ENCODE measurements at places on chromosomes 1 and 21.

DNA sequence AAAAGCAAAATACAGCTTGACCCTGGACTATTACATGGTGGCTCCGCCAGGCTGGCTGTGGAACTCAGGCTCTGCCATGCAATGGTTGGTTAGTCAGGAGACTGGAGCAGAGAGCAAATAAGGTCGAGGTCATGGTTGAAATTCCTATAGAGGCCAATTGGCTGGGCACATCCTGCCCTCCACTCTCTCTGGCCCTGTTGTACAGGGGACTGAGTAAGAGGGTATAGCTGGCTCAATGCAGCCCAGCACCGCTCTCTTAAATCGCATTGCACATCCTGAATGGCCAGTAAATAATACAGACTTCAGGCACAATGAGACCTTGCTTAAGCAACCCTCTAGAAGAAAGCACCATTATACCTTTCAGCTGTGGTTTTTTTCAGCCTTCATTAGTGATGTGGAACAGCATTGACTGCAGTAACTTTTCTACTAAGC, 59.3 kb upstream of the PPP2R5A start:
- DNase-seq = peak; percentile 23

GRCh38 chr21:40433538-40433937, 413.4 kb downstream of the DSCAM start:
- DNase-seq = no peak

GRCh38 chr1:42035205-42035829, 116.6 kb upstream of the HIVEP3 start:
- DNase-seq = no peak

- peak; percentile 72 for DNase-seq
Observed at GRCh38 chr1:22176258-22176657, 33.4 kb upstream of the WNT4 start.

- no peak for DNase-seq
Observed at GRCh38 chr1:30895382-30895943, 13.1 kb downstream of the SDC3 start.

- DNase-seq = no peak
Observed at GRCh38 chr1:202871367-202871766, 17.6 kb downstream of the RABIF start.

DNA sequence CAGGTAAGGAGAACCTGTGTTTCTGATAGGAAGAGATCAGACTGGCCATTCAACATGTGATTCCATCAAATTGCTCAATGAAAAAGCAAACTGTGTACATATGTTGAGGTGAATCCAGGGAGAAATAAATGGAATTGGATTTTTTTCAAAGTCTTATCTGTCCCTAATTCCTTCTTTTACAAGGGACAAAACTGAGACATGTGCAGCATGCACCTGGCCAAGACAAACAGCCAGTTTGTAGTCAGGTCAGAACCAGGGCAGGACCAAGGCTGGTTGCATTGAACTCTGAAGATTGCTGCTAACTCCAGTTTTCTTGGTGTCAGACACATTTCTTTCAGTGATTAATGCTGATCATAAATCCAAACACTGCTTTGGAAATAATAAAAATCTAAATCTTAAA, 69.6 kb upstream of the CCDC190 start:
- no peak for DNase-seq

DNA sequence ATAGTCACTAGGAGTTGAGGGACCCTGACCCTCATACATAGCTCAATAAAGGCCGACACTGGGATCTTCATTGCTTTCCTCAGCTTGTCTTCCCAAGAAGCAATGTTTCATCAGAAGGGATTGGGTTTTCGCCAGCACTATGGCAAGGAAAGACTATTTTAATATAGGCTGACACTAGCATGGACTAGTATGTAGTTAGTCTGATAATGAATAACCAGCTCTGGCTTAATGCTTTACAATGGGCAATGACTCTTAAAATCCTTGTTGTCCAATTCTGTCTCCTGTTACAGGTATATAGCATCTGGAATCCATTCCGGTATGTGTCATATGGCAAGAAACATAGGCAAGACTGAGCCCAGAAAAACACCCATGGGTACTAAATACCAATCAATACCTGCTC, 15.3 kb upstream of the SYT2 start:
- no peak for DNase-seq

DNA sequence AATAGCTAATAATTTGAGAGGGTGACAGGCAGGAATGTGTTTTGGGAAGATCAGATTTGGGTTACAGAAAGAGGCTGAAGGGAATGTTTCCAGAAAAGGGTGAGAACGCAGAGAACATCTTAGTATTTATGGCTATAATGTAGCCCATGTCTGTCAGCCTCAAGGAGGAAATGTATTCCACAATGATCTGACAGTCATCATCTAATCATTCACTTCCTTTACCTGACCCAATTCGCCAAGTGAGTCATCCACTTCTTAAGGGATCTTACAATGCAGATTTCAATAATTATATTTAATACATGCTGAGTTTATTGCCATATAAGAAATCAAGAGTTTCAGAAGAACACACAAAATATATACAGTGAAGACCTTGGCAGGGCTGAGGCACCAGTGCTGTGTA, 10.8 kb downstream of the TRIM45 start:
- no peak for DNase-seq

GRCh38 chr21:41636636-41637630, 129.0 kb upstream of the TMPRSS2 start:
- DNase-seq = no peak

GRCh38 chr1:20733360-20733975, 965 bp upstream of the SH2D5 start:
- DNase-seq = no peak

GRCh38 chr1:154837034-154837671, 32.9 kb downstream of the KCNN3 start:
- DNase-seq = no peak

GRCh38 chr1:234168061-234168724, 205.1 kb upstream of the COA6 start:
- DNase-seq = no peak

- DNase-seq = no peak
Observed at GRCh38 chr1:89114662-89115061, 11.3 kb downstream of the GBP2 start.

DNA sequence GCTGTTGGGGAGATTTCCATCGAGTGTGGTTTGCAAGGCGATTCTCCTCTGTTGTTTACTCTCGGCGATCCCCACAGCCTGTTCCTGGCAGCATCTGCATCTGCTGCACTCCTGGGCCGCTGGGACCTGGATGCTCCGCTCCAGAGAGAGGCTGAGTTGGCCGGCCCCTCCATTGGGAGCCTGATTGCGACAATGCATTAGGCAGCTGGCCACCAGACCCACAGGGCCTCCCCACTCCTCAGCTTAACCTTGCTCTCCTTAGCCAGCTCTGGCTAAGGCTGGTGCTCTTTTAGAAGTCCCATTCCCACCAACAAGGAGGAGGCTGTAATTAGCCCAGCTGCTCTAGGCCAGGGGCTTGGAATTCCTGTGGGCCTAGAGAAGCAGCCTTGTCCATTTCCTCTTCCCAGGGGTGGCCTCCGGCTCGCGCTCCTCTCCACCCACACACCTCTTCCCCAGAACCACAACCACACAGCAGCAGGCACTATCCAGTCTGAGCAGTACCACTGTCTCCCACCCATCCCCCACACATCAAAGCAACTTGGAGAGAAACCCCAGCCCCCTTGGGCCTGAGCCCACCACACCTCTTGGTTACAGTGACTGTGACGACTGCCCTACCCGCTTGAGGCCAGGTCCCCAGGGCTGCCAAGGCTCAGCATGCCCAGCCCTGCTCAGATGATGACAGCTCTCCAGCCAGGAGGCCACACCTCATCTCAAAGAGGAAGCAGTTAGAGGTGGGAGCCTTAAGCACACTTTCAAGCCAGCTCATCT, 193.8 kb upstream of the EDN2 start:
- peak; percentile 57 for DNase-seq

DNA sequence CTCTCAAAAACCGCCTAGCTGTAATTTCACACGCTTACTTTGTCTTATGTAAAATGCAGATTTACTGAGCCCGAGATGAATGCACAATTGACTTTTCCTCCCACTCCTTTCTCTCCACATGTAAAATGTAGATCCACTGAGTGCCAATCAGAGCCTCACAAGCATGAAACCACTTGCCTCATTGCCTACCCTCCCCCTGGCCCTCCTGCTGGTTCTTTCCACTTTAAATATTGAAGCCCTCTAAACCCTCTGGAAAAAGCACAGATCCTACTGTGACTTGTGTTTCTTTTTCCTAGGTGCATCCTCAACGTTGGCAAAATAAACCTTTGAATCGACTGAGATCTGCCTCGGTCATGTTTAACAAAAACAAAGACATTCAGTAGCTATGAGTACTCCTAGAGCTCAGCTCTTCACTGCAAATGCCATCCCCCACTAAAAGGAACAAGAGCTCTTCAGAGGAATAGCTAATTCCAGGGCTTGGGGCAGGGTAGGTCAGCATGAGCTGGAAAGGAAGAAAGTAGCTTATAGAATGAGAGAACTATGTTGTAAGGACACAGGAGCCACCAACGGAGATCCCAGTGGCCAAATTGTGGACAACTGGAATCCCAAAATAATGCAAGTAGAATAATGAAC, 365.5 kb upstream of the RUNX1 start:
- DNase-seq = no peak

GRCh38 chr1:152972196-152972886, 1.9 kb downstream of the SPRR4 start:
- no peak for DNase-seq

Measured in GM12865 (cell line).